ENCODE measurements at places on chromosomes 1 and 21. TPM values are rescaled to one million over a fixed set of nuclear protein-coding genes. Genes with fewer than 3 reads are reported as not detected.

The DNALI1 gene
- total RNA-seq: 1.5 TPM

The KCNJ10 gene
- not detected for total RNA-seq

The TEKT2 gene
- total RNA-seq: not detected

The PSMB4 gene
- 427 TPM for total RNA-seq

The ADAM30 gene
- total RNA-seq: not detected

The TEX38 gene
- not detected for total RNA-seq

The NR1I3 gene
- not detected for total RNA-seq

The NTRK1 gene
- total RNA-seq: not detected

The KCNA2 gene
- total RNA-seq: not detected

The KCNH1 gene
- total RNA-seq: not detected
